ENCODE measurements at places on chromosomes 6 and 20.

GRCh38 chr6:167044696-167045095 lies 45.5 kb downstream of the CEP43 start:
- DNase-seq, result no peak

- no peak for DNase-seq
These were observed 47.7 kb upstream of the TMEM244 start for GRCh38 chr6:129908858-129909257.

DNA sequence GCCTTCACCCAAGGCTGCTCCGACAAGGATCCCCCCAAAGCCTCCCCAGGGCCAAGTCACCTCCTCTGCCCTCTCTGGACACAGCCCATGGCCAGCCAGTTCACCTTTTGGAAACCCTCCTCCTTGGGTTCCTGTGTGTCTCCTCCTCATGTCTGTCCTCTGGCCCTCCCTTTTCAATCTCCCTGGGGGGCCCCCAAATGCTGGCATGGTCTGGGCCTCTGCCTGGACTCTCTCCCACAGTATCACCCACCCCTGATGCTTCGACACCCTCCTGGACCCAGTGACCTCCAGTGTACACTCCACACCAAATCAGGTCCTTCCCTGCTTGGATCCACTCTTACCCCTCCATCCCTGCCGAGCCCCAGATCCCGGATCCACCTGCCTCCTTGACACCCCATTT lies 46.7 kb upstream of the NNAT start:
- no peak for DNase-seq

- no peak for DNase-seq
These were observed 9.1 kb downstream of the PRND start for GRCh38 chr20:4730780-4731179.

- no peak for DNase-seq
These were observed 140.7 kb downstream of the RNASET2 start for GRCh38 chr6:166815629-166816028.

All from stimulated activated CD8-positive, alpha-beta memory T cell treated with anti-CD3 and anti-CD28 coated beads, Interleukin-15, amount 100 ng/mL, for 48 hours (primary cell).